Suppressor macrophage treated with lipopolysaccharide for 1 hour (primary cell): ENCODE measurements at places on chromosomes 16 and 17.

DNA sequence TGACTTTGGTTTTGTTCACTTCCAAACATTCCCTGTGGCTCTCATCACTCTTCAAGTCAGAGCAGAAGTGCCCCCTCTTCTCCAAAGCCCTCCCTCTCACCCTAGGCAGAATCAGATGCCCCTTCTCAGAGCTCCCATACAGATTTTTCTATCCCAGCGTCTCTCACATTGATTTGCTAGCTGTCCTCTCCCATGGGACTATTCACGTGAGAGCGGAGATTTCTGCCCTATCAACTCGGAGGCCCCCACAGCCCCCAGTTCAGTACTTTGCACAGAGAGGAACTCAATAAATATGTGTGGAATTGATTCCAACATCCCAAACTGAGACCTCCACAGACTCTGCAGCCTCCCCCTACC is 182.6 kb downstream of the C16orf78 start:
- DNase-seq, result no peak

- peak; percentile 46 for DNase-seq
These were observed 642.7 kb downstream of the HS3ST4 start for GRCh38 chr16:26334218-26335111.

- no peak for DNase-seq
These were observed 43.6 kb downstream of the BCL7C start for GRCh38 chr16:30850246-30850645.

DNA sequence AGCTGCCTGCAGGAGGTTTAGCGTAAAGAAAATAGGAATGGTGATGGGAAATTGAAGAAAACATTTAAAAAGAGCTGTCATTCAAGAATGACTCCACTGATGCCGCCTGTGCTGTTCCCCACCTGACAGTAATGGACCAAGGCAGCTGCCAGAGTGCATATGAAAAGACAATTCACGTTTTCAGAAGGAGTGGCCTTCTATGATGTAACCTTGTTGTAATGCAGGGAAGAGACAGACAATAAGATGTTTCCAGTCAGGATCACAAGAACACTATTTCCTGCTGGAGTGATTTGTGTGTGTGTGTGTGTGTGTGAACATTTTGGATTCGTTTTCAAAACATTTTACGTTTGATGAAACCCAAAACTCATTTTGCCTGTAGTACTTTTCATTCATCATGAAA is 203.7 kb downstream of the LGALS9B start:
- DNase-seq, result no peak

DNA sequence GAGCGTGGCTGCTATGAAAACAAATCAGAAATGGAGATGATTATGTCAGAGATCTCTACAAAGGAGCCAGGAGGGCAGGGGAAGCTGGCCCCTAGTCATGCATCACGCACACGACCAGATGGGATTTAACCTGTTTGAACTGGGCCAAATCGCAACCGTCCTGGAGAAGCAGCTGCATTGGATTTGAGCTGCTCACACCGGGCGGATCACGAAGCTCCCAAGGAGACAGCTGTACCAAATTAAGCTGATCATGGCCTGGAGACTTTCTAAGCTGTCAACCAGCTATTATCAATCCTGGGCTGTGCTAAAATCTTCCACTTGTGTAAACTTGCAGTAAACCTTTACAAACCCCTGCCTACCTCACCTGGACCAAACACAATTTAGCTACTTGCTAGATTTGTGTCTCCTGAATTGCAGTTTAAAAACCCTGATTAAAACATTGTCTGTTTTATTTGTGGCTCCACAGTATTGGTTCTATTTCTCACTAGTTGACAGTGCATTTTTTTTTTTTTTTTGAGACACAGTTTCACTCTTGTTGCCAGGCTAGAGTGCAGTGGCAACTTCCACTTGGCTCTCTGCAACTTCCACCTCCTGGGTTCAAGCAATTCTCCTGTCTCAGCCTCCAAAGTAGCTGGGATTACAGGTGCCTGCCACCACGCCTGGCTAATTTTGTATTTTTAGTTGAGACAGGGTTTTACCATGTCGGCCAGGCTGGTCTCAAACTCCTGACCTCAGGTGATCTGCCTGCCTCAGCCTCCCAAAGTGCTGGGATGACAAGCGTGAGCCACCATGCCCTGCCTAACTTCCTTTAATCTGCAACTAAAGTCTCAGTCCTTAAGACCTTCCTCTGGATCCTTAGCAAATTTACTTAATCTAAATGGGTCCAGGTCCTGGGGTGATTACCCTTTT is 98.3 kb upstream of the GRIN2A start:
- DNase-seq, result no peak

GRCh38 chr16:49597796-49598195 is 224.2 kb downstream of the C16orf78 start:
- DNase-seq, result no peak

DNA sequence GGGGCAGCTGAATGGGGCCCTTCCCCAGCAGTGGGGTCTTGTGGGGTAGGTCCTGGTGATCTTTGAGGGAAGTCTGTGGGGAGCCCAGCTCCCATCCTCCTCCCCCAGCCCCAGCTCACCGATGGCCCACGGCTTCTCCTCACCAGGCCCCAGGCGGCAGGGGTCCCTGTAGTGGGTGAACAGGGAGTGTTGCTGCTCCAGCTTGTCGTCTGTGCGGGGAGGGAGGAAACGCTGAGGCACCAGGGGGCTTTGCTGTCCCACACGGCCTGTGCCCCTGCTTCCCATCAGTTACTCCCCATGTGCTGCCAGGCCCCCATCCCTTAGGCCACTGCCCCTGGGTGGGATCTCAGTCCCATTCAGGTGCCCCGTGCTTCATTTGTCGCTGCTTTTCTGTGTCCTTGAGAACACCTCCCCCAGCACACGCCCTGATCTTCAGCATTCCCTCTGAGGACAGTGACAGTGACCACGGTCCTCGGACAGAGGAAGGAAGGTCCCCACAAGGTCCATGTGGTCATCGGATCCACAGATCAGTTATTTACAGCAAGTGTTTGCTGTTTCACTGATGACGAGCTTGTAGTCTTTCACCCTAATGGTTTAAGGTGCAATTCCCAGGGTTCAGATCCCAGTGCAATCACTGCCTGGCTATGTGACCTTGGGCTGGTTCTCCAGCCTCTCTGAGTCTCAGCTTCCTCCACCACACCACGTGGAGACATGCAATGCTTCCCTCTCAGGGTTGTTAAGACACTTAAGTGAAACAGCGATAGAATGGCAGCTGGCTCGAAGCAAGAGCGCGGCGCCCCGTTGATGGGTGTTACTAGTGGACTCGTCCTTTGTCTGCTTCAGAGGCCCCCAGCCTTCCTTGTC is 53.1 kb downstream of the PRMT7 start:
- no peak for DNase-seq

- DNase-seq, result no peak
These were observed 10.4 kb downstream of the TAF1C start for GRCh38 chr16:84176192-84177053.
